ENCODE measurements at places on chromosomes 1 and 21.

- no peak for DNase-seq
Observed at GRCh38 chr1:223011505-223011856, 131.6 kb downstream of the TLR5 start.

DNA sequence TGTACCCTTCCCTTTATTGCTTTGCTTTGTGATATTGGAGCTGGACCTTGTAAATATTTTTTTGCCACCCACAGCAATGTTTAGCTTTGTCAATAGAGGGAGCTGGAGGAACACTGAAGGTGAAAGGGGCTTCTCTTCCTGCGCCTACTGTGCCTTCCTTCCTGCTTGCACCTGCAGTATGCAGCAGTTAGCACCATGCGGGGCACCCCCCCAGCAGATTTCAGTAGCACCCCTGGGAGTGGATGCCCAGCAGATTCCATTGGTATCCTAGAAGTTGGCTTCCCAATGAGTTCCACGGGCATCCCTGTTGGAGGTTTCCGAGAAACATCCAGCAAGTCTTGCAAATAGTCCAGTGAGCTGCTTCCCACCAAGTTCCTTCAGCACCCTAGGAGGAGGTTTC lies 25.6 kb downstream of the S100A10 start:
- DNase-seq: no peak

- DNase-seq: no peak
Observed at GRCh38 chr1:27027575-27028250, 15.1 kb upstream of the TENT5B start.

DNA sequence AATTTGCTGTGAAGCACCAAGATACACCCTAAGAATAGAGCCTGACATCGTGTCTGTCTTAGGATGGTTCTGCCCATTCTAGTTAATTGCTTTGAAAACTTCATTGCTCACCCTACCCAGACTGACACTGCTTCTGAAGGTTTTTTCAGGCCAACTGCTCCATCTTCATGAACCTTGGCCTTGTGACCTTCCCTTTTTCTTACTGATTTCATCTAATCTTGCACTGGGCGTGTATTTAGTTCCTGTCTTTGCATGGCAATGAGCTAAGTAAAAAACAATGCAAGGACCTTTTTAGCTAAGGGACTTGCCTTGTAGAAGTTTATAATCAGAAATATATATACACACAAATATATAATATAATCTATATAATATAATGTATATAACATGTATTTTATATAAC lies 108.0 kb downstream of the PBX1 start:
- no peak for DNase-seq

DNA sequence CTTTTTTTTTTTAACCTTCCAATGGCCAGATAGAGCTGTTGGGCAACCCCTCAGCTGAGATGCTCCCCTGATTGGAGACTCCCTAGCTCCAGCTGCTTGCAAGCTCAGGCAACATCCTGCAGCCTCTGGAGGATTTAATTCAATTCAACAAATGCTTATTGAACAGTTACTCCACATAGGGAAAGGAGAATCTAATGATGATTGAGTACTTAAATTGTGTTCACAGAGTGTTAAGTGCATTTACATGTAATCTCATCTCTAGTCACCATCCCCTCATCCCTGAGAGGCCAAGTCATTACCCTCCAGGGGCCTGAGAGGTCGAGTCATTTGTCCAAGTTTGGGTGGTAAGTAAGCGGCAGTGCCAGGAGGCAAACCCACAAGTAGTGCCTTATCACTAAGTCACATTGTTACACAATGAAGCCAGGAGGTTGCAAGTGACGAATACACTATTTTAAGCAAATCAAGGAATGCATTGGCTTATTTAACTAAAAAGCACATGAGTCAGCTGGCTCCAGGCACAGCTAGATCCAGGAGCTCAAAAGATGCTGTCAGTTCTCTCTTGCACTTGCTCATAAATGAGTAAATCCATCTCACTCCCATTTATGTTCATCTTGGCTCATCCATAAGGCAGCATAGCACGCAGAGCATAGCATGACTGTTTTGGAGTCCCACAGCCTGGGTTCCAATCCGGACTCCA lies 64.3 kb downstream of the OPTC start:
- no peak for DNase-seq

- DNase-seq: no peak
Observed at GRCh38 chr1:160839746-160840145, 22.9 kb downstream of the CD244 start.

- no peak for DNase-seq
Observed at GRCh38 chr1:111776391-111776790, 20.7 kb downstream of the DDX20 start.

DNA sequence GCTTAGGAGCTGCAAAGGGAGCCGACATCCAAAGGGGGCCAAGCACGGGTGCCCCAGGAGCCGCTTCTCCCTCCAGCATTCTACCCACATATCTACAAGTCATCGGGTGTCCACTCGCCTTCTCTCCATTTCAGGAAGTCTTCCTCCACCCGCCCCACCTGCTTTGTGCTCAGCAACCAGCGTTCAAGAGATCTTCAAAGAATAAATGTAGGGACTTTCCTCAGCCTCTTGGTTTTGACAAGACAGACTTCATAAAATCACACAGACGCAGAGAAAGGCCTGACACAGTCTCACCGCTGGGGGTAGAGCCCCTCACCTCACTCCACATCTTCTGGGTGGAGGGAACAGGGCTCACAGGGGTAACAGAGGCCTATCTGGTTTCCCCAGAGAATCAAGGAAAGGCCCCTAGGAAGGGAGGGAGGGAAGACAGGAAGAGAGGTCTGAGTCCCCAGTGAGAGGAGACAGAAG lies 49.5 kb downstream of the SSBP3 start:
- DNase-seq: no peak

GRCh38 chr1:47507881-47508701 lies 70.2 kb downstream of the FOXD2 start:
- DNase-seq: no peak

- no peak for DNase-seq
Observed at GRCh38 chr1:43994794-43995790, 3.7 kb downstream of the CCDC24 start.

DNA sequence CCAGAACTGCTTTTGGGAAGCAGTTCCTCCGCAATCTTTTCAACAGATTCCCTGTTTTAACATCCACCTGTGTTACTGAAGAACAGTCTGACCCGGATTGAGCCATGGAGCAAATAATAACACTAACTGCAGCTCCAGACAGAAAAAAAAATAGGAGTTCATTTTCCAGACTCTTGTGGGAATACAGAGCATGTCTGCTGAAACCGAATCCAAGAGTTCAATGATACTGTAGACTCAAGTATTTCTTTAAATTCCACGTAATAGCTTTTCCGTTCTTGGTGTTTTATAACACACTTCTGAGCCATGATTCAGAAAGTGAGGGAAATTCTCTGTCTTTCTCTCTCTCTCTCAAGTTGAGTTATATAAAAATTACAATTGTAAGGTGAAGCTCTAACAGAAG lies 60.6 kb downstream of the DDAH1 start:
- no peak for DNase-seq

DNA sequence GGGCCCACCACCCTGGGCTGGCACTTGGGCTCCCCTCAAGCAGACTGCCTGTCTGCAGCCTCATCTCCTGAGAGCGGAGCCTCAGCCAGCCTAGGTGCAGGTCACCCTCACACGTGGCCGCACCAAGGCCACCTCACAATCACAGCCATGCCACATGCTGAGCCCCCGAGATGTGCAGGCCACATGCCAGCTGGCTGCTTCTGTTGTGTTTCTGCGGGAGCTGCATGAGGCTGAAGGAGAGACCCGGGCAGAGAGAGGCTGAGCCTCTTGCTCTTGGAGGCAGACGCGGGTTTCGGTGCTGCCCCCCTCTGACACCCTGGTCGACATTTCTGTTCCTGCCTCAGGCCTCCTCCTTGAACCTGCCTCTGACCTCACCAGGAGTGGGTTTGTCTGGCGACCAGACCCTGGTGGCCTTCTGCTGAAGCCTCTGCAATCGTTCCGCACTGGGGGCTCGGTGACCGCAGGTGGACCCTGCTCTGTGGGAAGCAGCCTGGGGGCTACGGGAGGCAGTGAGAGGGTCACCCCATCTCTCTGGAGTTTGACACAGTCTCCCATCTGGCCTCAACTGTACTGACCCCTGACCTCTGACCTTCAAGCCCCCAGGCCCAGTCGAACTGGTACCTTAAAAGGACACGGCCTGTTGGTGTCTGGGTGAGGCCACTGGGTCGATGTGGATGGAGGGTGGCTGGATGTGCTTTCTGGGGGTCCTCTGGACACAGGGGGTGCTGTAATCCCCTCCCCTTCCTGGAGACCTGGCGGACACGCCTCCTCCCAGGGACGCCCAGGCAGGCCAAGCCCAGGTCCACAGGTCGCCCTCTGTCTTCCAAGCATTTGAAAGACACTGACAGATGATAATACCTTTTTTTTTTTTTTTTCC lies 13.0 kb upstream of the C1orf174 start:
- no peak for DNase-seq

DNA sequence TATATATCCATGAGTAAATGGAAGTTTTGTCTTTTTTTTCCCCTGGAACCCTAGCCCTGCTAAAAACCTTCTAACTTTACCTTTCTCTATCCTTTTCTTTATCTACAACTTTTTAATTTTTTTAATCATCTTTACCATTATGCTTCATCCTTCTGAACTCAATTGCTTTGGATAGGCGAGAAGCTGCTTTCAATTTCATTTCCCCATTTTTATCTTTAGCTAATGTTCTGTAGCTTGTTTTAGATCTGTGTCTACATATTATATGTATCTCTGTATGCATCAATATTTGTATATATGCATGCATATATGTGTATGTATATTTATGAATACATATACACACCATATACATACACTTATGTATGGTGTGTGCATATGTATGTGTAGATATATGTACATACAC lies 57.4 kb downstream of the PTPRC start:
- DNase-seq: no peak

GRCh38 chr1:18344755-18345154 lies 136.0 kb upstream of the KLHDC7A start:
- DNase-seq: no peak

- DNase-seq: no peak
Observed at GRCh38 chr1:57101209-57101608, 135.4 kb upstream of the C8B start.

DNA sequence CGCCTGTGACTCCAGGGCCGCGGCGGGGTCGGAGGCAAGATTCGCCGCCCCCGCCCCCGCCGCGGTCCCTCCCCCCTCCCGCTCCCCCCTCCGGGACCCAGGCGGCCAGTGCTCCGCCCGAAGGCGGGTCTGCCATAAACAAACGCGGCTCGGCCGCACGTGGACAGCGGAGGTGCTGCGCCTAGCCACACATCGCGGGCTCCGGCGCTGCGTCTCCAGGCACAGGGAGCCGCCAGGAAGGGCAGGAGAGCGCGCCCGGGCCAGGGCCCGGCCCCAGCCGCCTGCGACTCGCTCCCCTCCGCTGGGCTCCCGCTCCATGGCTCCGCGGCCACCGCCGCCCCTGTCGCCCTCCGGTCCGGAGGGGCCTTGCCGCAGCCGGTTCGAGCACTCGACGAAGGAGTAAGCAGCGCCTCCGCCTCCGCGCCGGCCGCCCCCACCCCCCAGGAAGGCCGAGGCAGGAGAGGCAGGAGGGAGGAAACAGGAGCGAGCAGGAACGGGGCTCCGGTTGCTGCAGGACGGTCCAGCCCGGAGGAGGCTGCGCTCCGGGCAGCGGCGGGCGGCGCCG lies at the start of gene SIM2:
Gene SIM2, plus strand, starts transcription at position 135 of the 565 bp plus-strand sequence. CDS start 632 bp downstream, outside the sequence.
- no peak for DNase-seq

DNA sequence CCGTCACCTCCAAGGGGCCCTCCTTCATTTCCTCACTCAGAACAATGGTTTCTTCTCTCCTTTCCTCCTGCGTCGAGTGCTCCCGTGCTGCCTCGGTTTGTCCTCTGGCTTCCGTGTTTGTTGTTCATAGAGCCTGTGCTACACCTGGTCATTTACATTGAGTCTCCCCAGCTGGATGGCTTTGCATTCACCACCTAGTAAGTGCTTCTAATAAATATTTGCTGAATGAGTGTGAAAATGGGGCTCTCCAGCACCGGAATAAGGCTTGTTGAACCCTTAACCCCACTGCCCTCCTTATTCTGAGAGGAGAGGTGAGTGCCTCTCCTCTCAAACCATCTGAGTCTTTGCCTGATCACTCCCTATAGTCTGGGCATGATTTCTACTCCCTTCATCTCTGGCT lies 104.9 kb downstream of the CNIH3 start:
- DNase-seq: no peak

DNA sequence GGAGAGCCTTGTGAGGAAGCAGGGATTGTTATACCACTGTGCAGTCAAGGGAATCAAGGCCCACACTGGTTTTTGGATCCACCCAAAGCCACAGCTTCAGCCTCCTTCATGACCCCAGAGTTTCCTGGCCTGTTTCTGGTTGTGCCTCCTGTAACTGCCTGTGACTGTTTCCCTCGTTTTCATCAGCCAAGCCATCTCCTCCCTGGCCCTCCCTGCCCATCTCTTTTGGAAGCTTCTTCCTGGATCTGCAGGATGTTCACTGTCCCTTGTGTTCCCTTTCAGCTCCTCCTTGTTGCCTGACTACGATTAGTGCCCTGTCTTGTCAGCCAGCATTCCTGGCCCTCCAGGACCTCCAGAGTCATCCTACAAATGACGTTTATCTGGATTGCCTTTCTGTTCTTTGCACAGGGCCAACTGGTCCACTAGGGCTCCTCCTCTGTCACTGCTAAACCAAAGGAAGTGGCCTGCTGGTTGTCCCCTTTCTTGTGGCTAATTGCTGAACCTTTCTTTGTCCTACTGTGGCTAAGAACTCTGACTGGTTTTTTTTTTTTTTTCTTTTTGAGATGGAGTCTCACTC lies 17.9 kb downstream of the SFT2D2 start:
- DNase-seq: no peak

GRCh38 chr1:98940722-98941079 lies 64.0 kb downstream of the PLPPR5 start:
- DNase-seq: no peak

DNA sequence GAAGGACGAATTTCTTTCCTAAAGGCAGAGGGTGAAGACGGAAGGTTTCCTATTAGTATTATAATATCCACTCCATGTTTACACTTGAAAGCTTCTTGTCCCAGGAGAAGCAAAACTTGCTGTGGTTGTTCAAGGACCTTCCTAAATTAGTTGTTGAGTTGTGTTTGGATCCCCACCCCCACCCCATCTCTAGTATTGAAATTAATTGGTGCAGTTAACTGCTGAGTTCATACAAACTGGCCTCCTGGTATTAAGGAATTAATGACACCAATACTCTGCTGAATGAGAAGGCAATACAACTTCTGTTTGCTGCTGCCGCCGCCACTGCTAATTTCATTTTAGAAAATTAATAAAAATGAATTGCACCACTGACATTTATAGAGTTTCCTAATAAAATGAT lies 308.8 kb downstream of the CAMTA1 start:
- DNase-seq: no peak

DNA sequence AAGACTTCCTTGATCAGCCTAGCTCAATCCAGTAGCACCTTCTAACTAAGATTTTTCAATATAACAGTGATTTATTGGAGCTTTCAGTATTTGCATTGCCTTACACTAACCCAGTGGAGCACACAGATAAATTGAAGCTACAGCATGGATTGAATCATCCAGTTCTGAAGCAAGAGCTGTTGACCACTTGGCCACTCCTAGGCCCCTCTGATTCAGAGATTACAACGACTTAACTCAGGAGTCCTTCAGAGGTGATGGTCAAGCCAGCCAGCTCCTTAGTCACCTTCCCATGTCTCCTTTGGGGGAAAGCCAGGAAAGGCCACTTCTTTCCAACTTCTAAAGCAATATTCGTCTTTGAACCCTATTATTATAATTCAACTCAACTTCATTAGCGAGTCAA lies 151.8 kb downstream of the TENT5C start:
- no peak for DNase-seq

Measured in substantia nigra (tissue), 51 donors.